ENCODE measurements at places on chromosomes 2 and 18. TPM values are rescaled to one million over a fixed set of nuclear protein-coding genes. Genes with fewer than 3 reads are reported as not detected.

CDH20 gene
- not detected for total RNA-seq

PDE11A gene
- not detected for total RNA-seq

FEV gene
- total RNA-seq: under 0.01 TPM

CIB4 gene
- not detected for total RNA-seq

ODC1 gene
- total RNA-seq: 147 TPM

GEN1 gene
- total RNA-seq: 4.3 TPM

ST6GAL2 gene
- total RNA-seq: under 0.01 TPM

TUBA3D gene
- total RNA-seq: not detected

CUL3 gene
- total RNA-seq: 45.0 TPM

CCT4 gene
- 162 TPM for total RNA-seq

MRO gene
- total RNA-seq: under 0.01 TPM

CREG2 gene
- 0.83 TPM for total RNA-seq

ITPRIPL1 gene
- 5.8 TPM for total RNA-seq

ALKAL2 gene
- total RNA-seq: not detected

CROCC2 gene
- total RNA-seq: 1.0 TPM

LRP1B gene
- not detected for total RNA-seq

BOLL gene
- total RNA-seq: not detected

VIT gene
- total RNA-seq: 2.3 TPM

IL1R2 gene
- total RNA-seq: not detected

ATOH8 gene
- 55.9 TPM for total RNA-seq

MYO1B gene
- 109 TPM for total RNA-seq

EGR4 gene
- total RNA-seq: 0.83 TPM

ADCYAP1 gene
- not detected for total RNA-seq

SIX3 gene
- not detected for total RNA-seq

NCL gene
- 168 TPM for total RNA-seq

FOXD4L1 gene
- total RNA-seq: 0.17 TPM

FHL2 gene
- total RNA-seq: 52.7 TPM

DUSP19 gene
- 3.5 TPM for total RNA-seq
